AG10803 (cell line): ENCODE measurements at places on chromosomes 6 and 20.

- DNase-seq: no peak
Measured at GRCh38 chr6:111731456-111732195, 125.9 kb upstream of the TRAF3IP2 start.

DNA sequence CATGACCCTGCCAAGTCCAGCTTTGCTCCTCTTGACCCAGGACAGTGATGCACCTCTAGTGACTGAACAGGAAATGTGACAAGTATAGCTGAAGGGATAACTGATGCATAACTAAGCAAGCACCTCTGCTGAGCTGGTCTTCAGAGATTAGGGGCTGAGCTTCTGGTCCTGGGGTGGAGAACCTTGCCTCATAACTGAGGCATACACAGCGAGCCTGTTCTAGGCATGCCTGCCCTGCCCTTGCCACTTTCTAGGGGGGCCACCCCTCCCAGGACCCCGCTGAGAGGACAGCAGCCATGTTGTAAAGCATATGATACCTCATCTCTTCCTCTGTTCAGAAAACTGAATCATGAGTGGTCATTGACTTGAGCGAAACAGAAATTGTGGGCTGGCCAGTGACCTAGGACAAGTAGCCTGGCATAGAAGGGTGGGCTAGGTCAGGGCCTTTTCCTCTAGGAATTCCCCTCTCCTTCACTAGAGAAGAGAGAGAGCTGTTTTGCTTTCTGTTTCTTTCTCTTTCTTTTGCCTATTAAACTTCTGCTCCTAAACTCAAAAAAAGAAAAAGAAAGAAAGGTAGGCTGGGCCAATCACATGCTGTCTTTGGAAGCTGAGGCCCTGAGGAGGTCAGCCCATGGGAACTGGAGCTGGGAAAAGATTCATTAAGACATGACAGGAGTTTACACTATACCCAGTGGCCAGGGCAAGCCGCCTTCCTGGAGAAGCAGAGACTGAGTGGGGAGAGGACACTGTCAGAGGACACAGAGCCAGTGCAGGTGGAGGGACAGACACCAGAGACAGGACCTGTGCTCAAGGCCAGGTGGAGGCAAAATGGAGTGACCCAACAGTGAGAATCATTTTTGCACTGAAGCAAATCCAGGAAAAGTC lies 23.1 kb downstream of the ALDH5A1 start:
- no peak for DNase-seq

DNA sequence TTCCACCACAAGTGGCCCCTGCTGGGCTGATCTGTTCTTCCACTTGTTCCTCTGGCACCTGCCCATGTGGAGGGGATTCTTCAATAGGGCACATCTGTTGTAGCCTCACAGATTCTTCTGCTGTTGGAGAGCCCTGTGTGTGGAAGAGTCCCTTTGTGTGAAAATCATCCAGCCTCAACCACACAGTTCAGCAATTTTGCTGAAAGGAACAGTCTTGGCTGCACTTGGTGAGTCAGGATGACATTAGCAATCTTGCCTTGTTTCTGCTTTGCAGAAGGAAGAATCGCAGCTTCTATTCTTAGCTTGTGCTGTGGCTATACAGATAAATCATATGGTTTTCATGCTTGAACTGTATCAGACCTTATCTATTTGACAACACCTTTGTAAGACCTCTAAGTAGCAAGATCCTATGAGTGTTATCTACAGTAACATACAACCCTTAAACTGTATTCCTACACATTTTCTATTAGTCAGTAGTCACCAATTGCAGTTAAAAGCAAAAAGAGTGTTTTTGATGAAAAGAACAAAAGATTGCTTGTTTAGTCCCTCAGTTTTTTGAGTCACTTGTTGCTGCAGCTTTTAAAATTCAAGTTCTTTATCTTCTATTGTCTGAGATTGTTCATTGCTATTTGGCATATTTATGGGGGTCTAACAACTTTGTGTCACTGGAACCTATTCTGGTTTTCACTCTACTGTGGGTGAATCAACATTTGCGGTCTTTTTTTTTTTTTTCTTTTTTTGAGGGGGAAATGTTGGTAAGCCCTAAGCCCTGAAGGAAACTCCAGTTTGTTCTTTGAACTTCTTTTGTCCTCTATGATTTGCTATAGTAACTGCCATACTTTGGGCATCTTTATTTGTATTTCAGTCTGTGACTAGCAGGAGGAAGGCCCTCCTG lies 231.6 kb downstream of the TFAP2B start:
- no peak for DNase-seq

GRCh38 chr20:4116091-4116490 lies 100.7 kb upstream of the RNF24 start:
- no peak for DNase-seq

GRCh38 chr20:17995967-17996819 lies 27.4 kb downstream of the MGME1 start:
- DNase-seq: peak; percentile 72

DNA sequence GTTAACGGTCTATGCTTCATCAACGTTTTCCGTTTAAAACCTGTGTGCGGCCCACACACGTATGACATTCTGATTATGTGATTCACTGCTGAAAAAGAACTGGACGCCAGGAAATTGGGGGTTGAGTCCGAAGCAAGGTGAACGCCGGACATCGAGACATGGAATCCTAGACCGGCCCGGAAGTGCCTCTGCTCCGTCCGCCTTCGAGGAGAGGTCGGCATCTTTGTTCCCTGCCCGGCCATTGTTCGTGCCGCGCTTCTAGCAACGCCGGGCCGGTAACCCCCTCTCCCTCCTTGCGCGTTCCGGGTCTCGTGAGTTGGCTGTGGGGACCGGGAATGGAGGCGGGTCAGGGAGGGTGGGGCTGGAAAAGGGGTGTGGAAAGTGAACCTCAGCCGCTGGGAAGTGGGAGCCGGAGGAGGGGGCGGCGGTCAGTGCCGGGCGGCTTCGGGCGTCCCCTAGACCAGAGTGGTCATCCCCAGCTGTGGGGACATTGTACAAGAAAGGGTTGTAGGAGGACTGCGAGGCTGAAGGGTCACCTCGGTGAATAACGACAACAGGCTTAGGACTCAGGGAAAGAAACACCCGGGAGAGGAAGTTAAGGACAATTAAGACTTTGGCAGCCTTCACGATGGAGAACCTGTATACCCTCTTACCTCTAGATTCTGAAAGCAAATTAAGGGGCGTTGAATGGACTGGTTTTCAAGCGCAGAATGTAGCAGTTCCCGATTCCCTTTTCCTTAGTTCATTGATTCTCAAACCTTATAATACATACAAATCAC lies at the start of gene ZSCAN9:
Gene ZSCAN9 (plus strand): TSS at position 220 of the 779 bp plus-strand sequence. CDS start 1,810 bp downstream, outside the sequence.
- peak; percentile 86 for DNase-seq

- DNase-seq: peak; percentile 56
Measured at GRCh38 chr6:16438718-16439591, 200.6 kb downstream of the GMPR start.

GRCh38 chr6:56961151-56961550 lies 6.2 kb downstream of the BEND6 start:
- DNase-seq: no peak
